ENCODE measurements at places on chromosomes 13 and 19. TPM values are rescaled to one million over a fixed set of nuclear protein-coding genes. Genes with fewer than 3 reads are reported as not detected.
A peak's percentile ranks its signal among the peaks of the same experiment; 100 is the strongest.

Gene PLA2G4C
- 4.9 TPM for total RNA-seq

Gene ZIM2
- total RNA-seq = 34.2 TPM

Gene NALCN
- 1.4 TPM for total RNA-seq

DNA sequence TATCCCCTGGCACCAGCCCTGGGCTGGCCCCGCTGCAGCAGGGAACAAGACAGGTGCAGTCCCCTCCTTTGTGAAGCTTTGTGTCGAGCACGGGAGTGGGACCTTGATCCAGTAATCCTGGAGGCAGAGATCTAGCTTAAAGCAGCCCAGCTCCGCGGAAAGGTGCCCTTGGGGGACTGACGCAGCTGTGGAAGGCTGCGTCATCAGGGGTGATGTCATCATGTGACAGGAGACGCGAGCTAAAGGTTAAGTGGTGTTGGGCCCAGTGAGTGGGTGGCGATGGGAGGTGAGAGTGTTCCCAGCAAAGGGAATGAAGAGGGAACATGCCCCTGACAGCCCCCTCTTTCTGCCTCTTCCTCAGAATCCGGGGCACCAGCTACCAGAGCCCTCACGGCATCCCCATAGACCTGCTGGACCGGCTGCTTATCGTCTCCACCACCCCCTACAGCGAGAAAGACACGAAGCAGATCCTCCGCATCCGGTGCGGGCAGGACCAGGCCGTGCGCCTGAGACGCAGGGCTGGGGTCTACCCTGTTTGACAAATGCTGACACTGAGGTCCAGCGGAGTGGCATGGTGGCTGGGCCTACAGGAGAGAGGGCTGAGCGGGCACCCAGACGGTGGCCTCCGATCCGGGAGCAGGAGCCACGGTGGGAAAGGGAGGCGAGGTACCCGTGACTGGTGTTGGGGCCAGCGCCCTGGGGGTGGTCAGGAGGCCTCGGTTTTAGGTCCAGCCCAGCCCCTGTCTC lies 2.6 kb downstream of the LHB start:
- no peaks in the 10 kb centered on the region for H3K36me3 ChIP-seq
- no peak for DNase-seq
- H3K4me1 ChIP-seq = peaks cover 6% of the 10 kb centered on the region
- H3K27ac ChIP-seq = no peak overlapping the region
- H3K27me3 ChIP-seq = no peaks in the 10 kb centered on the region

GRCh38 chr19:7744199-7744786 lies 3.0 kb downstream of the CD209 start:
- no peak overlapping the region for H3K4me3 ChIP-seq
- H3K27me3 ChIP-seq = no peaks in the 10 kb centered on the region
- no peak overlapping the region for H3K27ac ChIP-seq
- DNase-seq = no peak

GRCh38 chr13:24267801-24268200 lies 41.6 kb upstream of the C1QTNF9 start:
- no peak for DNase-seq
- H3K4me1 ChIP-seq = peaks cover 14% of the 10 kb centered on the region
- no peak overlapping the region for H3K4me3 ChIP-seq
- peak overlapping the region; percentile 76 for H3K27ac ChIP-seq
- H3K36me3 ChIP-seq = no peaks in the 10 kb centered on the region
- no peaks in the 10 kb centered on the region for H3K27me3 ChIP-seq

GRCh38 chr19:47247308-47247990 lies 8.9 kb upstream of the CCDC9 start:
- no peaks in the 10 kb centered on the region for H3K27me3 ChIP-seq
- DNase-seq = peak; percentile 83

GRCh38 chr13:30844548-30845296 lies 61.3 kb upstream of the MEDAG start:
- no peak overlapping the region for H3K27ac ChIP-seq
- H3K27me3 ChIP-seq = no peaks in the 10 kb centered on the region
- no peak for DNase-seq
- H3K4me1 ChIP-seq = no peaks in the 10 kb centered on the region

All from ovary (tissue), 10 donors.